ENCODE measurements at places on chromosomes 16 and 17.
A peak's percentile ranks its signal among the peaks of the same experiment; 100 is the strongest.

GRCh38 chr17:58760248-58760647, 4.6 kb downstream of the PPM1E start:
- DNase-seq, result no peak

GRCh38 chr16:9844361-9844760, 337.9 kb downstream of the GRIN2A start:
- no peak for DNase-seq

DNA sequence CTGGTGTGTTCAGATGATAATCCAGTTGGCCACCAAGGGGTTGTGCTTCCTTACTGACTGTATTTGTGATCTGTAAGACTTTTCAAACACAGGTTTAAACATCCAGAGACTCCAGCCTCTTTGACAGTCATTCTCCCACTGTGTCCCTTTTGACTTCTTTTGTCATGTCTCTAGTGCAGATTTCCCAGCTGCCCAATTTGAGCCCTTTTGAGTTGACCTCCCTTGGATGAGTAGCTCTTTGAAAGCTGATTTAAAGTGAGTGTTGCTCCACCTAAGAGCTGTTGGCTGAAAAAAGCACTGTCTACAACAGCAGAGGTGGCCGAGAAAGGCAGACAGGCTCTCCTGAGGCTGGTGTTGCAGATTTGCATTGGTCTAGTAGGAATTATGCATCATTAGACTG, 188.4 kb upstream of the TBX2 start:
- DNase-seq, result no peak

GRCh38 chr16:414395-415169, 10.9 kb upstream of the RAB11FIP3 start:
- no peak for DNase-seq

DNA sequence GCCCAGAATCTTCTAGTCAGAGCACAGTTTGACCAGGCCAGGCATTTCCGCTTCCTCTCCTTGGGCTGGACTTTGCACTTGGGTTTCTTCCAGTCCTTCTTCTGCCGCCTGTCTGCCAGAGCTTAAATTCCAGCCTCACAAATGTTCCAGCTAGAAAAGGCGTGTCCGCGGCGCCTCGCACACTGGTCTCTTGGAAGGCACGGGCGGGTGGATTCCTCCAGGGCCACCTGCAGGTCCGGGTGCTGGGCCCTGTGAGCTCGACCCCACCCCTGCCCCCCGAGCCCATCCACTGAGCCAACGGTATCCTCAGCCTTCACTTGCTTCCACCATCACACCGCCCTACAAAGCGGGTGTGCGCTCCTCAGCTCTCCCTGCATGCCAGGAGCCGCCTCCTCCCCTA, 2026.5 kb downstream of the TP53TG3F start:
- DNase-seq, result no peak

DNA sequence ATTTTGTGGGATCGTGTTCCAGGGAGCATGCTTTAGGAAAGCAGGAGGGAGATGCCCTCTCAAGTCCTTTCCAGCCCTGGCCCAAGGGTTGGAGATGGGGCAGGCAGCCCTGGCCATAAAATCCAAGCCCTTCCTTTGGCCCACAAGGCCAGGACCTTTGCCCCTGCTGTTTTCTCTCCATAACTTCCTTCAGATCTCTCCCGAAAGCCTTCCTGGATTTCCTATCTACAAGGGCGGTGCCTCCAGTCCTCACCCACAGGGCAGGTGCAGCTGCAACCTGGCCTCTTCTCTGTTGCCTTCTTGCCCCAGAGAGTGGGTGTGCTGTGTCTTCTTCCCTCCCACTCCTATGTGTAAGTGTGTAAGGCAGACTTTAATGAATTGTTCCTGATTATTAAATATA, 8.5 kb upstream of the PDP2 start:
- DNase-seq, result no peak

- DNase-seq, result no peak
Measured at GRCh38 chr17:70775679-70776078, 606.3 kb downstream of the KCNJ2 start.

- no peak for DNase-seq
Measured at GRCh38 chr17:56110463-56111135, 42.7 kb upstream of the ANKFN1 start.

DNA sequence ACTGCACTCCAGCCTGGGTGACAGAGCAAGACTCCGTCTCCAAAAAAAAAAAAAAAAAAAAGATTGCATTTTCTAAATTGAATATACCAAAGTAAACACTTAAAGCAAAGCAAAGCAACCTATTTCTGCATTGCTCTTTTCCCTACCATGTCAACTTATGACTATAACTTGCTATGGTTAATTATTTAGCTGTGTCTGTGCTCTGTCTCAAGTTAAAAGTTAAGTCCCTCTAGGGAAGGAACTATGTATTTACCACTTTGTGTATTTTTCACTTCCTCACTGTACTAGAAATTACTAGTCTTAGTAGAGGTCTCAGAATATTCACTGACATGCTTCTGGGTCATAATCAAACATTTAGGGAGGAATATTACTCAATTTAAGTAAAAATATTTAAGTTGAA, 711.7 kb upstream of the SOX9 start:
- DNase-seq, result no peak

GRCh38 chr17:70968302-70968701, 799.0 kb downstream of the KCNJ2 start:
- DNase-seq, result no peak

GRCh38 chr16:19185510-19185851, 17.4 kb downstream of the SYT17 start:
- DNase-seq, result no peak

- DNase-seq, result no peak
Measured at GRCh38 chr16:89476811-89477261, 13.5 kb downstream of the ANKRD11 start.

DNA sequence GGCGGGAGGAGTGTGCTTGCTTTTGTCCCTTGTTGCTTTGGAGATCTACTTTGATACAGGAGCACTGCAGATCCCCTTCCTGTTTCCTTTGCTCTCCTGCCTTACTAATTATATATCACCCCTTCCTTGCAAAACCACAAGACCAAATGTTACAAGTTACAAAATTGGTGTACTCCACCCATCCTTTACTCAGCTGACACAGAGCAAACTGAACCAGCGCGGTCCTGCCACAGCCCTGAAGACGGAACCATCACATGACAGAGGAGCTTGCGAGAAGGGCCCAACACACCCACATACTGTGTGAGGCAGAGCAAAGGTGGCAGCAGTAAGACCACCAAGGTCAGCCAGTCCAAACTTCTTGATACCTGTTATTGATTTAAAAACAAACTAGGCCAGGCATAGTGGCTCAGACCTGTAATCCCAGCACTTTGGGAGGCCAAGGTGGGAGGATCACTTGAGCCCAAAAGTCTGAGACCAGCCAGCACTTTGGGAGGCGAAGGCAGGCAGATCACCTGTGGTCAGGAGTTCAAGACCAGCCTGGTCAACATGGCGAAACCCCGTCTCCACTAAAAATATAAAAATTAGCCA, 33.2 kb downstream of the CYTH1 start:
- peak; percentile 97 for DNase-seq

DNA sequence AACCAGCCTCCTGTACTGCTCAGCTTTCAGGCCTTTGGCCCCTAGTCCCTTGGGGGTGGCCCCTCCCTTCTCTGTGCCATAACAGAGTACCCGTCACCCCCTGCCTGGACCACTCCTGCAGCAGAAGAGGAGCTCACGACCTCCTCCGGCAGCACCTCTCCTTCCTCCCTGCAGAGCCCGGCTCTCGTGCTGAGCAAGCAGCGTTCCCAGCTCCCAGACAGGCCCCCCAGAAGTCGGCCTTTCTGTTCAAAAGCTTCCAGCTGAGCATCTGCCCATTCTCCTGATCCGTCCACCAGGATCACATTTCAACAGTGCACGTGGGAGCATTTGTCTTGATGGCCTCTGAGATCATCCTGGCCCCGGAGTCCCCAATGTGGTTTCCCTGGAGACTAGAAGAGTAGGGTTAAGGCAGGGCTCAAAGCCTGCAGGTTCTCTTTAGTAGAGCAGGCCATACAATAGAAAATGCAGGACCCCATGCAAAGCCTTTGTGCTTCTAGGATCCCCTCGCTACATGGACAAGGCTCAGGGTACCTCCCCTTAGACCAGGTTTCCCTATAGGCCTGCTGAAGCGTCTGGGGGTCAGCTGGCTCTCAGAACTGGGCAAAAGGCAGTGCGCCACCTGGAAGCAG, 35.6 kb downstream of the NLRC3 start:
- DNase-seq, result no peak

GRCh38 chr16:60166111-60166510, 1432.0 kb upstream of the GOT2 start:
- no peak for DNase-seq

DNA sequence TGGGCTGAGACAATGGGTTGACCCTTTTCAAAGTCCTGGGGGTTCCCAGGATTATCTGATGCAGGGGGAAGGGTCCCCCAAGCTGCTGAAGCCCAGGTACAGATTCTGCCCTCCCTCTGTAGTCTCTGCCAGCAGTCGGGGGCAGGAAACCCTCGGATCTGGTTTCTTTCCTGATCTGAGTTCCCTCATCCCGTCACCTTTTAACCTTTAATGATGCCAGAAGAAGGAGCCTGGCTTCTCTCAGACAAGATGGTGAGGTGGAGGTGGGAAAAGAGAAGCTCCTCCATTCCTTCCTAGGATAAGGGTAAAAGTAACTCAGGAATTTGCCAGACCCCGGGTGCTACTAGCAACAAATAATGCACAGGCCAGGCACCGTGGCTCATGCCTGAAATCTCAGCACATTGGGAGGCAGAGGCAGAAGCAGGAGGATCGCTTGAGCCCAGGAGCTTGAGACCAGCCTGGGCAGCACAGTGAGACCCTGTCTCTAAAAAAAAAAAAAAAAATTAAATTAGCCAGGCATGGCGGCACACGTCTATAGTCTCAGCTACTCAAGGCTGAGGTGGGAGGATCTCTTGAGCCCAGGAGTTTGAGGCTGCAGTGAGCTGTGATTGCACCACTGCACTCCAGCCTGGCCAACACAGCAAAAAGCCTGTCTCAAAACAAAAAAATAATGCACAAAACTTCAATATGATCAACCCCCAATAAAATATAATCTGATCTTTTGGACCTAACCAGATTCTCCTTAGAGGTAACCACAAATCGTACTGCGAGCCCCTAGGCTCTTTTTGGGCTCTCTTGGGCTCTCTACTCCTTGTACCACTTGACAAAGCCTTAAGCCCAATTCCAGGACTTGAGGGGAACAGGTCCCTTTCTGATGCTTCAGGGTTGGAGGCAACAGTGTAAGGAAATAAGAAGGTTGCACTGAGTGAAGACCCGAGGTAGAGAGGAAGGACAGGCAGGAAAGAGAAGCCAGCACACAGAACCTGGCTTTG, 5.7 kb downstream of the CDC42EP4 start:
- DNase-seq, result no peak

GRCh38 chr17:50640686-50641351, 6.1 kb downstream of the ABCC3 start:
- DNase-seq, result no peak

DNA sequence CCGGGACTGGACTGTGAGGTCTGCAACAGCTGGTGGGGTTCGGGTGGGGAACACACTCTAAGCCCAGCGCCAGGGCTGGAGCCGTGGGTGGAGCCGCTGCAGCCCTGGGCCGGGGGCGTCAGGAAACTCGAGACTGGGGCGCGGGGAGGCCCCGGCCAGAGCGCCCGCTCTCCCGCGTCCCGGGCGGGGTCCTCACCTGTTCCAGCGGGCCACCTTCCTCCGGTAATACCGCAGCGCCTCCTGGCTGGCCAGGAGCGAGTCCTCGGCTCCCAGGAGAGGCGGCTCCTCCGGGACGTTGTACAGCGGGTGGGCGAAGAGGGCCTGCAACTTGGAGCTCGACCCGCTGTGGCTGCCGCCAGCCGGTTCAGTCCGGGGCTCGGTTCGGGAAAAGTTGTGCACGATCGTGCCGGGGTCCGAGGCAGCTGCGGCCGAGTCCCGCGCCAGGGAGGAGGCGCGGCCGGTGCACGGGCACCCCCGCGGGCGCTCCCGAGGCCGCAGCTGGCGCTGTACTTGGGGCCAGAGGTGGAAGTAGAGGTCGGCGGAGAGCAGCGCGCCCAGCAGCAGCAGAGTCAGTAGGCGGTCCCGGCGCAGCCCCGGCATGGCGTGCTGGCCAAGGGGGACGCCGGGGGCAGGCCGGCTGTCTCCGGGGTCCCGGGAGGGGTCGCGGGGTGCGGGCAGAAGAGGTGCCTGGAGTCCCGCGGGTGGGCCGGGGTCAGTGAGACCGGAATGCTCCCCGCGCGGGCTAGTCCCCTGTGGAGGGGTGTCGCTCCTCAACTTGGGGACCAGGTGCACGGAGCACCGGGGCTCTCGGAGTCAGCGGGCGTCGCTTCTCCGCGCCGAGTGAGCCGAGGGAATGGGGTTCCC, 868 bp downstream of the FAM20A start:
- no peak for DNase-seq

DNA sequence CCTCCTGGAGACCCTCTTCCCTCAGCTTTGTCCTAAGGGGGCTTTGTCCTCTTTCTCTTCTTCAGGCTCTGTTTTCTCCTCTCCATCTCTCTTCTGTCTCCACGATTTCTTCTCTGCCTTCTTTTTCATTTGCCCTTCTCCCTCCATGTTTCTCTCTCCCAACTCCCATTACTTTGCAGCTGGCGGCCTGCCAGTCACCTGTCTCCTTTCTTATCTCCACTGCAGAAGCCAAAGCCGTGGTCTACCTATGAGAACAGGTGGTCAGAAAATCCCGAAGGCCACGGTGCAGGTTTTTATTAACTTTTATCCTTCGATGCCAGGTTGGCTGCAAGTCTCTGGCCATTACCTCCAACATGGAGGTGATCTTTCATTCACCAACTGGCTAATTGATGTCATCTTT, 45.1 kb downstream of the FZD2 start:
- no peak for DNase-seq

DNA sequence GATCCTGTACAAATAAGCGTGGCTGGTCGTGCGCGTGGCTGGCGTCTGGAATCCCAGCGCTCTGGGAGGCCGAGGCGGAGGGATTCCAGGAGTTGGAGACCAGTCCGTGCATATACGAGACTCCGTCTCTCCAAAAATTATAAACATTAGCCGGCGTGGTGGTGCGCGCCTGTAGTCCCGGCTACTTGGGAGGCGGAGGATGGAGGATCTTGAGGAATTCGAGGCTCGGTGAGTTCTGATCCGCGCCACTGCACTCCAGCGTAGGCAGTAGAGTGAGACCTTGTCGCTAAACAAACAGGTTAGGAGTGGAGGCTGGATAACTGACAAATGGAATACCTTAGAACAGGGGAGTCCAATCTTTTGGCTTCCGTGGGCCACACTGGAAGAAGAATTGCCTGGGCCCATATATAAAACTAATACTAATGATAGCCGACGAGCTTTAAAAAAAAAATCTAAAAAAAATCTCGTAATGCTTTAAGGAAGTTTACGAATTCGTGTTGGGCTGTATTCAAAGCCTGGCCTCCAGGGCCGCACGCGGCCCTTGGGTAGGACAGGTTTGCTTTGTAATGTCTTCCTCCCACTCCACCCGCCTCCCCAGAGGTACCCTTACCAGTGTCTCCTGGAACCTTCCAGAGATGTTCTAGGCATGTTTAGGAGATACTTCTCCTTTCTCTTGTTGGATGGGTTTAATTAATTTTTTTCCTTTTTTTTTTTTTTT, 909 bp upstream of the RSL1D1 start:
- no peak for DNase-seq

GRCh38 chr16:47370536-47370935, 90.3 kb downstream of the ITFG1 start:
- DNase-seq, result no peak

Data from GF-D8 (cell line).